ENCODE measurements at places on chromosomes 6 and 20. TPM values are rescaled to one million over a fixed set of nuclear protein-coding genes. Genes with fewer than 3 reads are reported as not detected.

The CALHM4 gene
- not detected for total RNA-seq

The GLP1R gene
- 0.59 TPM for total RNA-seq

The SYCP2 gene
- total RNA-seq = 10.6 TPM

The KCNK16 gene
- total RNA-seq = not detected

The NDUFAF5 gene
- total RNA-seq = 62.8 TPM

The BPHL gene
- total RNA-seq = 25.9 TPM

The DAAM2 gene
- total RNA-seq = 137 TPM

The GFRAL gene
- total RNA-seq = not detected

The FBXO5 gene
- total RNA-seq = 2.6 TPM

The GPR63 gene
- total RNA-seq = 7.1 TPM

The PRR18 gene
- total RNA-seq = 55.8 TPM

The THBS2 gene
- 11.5 TPM for total RNA-seq

The HLA-DMB gene
- total RNA-seq = 5.7 TPM

The BTBD3 gene
- total RNA-seq = 143 TPM

The CPNE5 gene
- total RNA-seq = 118 TPM

The MEP1A gene
- total RNA-seq = not detected

The ISM1 gene
- total RNA-seq = 1.8 TPM

The RGS17 gene
- 8.2 TPM for total RNA-seq

The SLC17A1 gene
- total RNA-seq = not detected

The OPRM1 gene
- 21.8 TPM for total RNA-seq
